NCI-H1105 (cell line): ENCODE measurements at places on chromosomes 7 and 10.

GRCh38 chr7:3010161-3010560 is 33.5 kb downstream of the CARD11 start:
- no peak for DNase-seq

DNA sequence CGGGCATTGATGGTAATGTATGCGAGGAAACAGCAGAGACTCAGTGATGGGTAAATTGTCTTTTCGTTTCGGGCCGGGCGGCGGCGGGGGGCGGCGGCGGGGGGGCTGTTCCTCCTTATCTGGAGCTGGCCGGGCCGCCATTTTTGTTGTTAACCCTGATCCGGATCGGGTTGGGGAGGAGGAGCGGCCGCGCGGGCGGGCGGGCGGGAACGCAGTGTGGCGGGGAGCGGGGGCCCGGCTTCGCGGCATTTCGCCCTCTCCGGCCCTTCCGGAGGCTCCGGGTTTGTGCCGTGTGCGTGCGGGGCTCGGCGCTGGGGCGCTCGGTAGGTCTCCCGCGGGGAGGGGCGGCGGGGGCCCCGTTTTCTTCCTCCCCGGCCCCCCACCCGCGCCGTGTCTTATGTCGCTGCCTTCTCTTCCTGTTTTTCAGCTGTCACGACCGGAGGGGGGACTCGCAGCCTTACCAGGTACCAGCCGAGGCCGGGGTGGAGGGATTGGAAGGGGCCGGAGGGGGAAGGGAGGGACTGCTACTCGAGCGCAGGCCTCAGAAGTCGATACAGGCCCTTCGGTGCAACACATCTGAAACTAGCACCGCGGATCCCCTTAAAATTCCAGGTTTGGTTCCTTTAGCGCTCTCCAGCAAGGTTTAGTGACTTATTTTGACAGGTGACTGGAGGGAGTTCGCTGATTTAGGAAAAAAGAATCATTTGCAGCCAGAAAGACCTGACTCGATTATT is 820 bp downstream of the WAC start:
- DNase-seq: no peak

DNA sequence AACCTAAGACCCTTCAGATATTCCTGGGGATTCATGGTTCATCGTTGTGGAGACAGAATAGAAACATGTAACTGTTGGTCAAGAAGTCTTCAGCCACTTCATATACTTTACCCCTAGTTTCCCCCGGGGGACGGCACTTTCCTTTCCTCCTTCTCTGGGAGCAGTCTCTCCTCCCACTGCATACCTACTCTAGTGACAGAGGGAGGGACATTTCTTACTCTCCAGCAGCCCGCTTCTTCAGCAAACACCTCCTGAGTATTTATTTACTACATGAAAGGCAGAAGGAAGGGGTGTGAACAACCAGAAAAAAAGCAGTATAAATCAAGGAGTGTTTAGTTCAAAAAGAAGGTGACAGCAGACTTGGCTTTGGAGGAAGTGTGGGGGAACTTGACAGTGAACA is 69.0 kb downstream of the LHFPL3 start:
- DNase-seq: no peak

DNA sequence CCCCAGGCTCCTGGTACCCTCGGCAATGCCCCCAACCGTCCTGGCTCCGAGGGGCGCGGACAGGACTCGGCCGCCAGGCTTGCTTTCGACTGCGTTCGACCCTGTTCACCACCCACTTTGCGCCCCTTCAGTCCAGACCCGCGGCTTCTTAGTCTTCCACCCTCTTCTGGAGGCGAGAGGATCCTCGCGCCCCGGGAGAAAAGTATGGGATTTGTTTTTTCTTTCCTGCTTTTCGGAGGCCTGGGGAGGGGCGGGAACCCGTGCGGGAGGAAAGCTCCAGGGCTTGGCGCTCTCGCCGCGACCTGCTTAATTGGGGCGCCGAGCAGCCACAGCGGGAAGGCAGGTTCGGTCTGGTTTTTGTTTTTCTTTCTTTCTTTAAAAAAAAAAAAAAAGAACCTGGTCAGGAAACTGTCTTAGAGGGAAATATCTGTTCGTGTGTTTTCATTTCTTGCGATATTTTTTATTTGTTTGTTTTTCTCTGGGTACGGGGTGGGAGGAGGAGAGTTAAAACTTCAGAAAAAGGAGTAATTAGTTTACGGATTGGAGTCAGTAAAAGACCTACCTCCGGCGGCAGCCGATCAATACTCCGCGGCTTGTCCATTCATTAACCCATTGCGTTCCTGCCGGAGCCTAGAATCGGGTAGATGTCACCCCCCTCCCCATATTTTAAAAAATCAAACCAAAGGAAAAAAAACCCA is 1.6 kb downstream of the EMX2 start:
- DNase-seq: no peak

DNA sequence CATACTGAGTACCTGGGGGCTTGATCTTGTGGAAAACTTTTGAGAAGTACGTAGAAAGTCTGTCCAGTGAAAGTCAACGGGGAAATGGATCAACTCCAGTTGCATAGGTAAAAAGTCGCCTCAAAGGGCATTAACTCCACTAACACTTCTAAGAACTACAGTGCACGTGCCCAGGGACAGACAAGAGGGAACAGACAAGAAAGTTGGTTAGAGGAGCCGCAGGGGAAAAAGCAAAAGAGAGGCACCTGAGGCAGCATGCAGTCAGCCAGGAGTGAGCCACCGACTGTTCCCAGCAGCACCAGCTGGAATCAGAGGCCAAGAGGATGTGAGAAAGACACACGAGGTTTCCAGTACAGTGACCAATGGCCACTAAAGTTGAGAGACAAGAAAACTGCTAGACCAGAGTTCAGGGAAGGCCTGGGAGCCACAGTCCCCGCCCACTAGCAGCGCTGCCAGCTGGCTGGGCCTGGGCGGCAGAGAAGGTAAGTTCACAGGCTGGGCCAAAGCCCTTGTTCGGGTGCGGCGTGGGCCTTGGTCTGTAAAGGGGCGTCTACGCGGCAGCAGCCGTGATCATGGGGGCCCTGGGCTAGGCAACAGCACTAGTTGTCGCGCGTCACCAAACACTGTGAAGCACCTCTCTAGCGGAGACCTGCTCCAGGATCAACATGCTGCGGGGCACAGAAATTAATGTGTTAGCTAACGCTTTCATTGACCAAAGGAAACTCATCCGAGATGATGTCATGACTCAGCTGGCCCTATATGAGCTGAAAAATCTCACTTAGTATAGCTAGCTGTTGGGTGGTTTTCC is 14.0 kb downstream of the ITGB1 start:
- DNase-seq: no peak

- DNase-seq: no peak
Observed at GRCh38 chr10:944034-944831, 12.7 kb upstream of the LARP4B start.

- no peak for DNase-seq
Observed at GRCh38 chr10:127346604-127347003, 150.2 kb upstream of the INSYN2A start.

GRCh38 chr10:116948530-116948870 is 56.5 kb downstream of the SHTN1 start:
- no peak for DNase-seq

DNA sequence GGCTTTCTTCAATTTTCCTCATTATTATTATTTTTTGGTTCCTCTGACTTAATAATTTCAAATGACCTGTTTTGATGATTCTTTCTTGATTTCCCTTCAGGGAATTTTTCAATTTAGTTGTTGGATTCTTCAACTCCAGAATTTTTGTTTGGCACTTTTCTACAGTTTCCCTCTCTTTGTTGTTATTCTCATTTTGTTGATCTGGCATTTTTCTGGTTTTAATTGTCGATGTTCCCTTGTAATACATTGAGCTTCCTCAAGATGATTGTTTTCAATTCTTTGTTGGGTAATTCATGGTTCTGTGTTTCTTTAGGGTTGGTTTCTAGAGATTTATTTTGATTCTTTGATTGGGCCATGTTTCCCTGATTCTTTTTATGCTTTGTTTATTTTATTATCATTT is 67.8 kb upstream of the DNAJC1 start:
- no peak for DNase-seq

GRCh38 chr7:52498366-52498765 is 537.1 kb upstream of the POM121L12 start:
- no peak for DNase-seq

DNA sequence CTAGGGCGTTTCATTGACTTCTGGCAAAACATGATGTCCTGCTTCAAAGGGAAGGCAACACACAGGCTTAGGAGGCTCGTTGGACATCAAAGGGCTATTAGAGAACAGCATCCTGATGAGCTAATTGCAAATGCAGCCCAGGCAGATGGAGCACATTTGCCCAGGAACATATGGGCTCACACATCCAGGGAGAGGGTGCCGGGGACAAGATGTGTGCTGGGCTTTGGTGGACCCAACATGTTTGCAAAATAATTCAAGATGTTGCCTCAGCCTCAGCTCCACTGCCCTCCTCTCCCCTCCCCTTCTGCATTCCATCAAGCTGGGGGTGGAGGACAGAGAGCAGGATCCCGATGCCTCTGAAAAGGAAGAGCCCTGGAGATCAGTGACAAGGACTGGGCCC is 217.1 kb upstream of the ZMIZ1 start:
- DNase-seq: no peak

DNA sequence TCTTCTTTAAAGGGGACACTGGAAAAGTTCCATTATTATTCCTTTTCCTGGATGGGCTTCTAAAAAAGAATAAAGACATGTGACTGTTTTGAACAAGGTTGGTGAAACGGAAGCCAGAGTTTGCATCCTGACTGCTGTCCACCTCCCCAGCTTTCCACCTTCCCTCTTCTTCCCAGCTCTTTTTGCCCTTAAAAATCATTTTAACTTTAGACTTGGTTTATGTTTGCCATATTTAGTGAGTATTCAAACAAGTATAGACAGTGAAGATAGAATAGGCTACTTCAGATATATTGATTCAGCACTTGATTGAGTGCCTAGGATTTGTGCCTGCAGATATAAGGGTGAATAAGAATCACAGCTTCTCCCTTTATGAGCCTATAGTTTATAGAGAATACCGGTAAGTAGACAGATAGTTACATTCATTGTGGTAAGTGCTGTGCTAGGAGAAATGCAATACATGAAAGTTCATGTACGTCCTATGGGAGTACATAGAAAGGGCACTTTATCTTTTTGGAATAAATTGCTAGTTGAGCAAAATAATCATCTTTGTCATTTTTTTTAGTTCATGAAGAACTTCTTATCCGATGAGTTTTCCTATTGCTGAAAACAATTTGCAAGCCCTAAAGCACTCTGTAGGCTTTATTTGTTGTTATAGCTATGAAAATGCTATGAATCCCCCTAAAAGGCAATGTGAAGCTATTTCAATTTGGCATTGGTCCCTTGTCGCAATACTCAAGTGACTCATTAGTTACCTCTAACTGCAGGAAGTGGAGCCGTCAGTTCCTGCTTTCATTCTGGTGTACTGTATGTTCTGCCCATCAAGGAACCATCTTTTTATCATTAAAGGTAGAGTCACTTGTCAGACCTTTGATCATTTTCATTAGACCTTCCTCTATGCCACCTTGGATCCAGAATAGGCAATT is 57.2 kb upstream of the STRIP2 start:
- no peak for DNase-seq

GRCh38 chr7:138024343-138024691 is 22.4 kb upstream of the CREB3L2 start:
- DNase-seq: no peak

- DNase-seq: no peak
Observed at GRCh38 chr10:119667562-119668328, 16.6 kb downstream of the BAG3 start.

DNA sequence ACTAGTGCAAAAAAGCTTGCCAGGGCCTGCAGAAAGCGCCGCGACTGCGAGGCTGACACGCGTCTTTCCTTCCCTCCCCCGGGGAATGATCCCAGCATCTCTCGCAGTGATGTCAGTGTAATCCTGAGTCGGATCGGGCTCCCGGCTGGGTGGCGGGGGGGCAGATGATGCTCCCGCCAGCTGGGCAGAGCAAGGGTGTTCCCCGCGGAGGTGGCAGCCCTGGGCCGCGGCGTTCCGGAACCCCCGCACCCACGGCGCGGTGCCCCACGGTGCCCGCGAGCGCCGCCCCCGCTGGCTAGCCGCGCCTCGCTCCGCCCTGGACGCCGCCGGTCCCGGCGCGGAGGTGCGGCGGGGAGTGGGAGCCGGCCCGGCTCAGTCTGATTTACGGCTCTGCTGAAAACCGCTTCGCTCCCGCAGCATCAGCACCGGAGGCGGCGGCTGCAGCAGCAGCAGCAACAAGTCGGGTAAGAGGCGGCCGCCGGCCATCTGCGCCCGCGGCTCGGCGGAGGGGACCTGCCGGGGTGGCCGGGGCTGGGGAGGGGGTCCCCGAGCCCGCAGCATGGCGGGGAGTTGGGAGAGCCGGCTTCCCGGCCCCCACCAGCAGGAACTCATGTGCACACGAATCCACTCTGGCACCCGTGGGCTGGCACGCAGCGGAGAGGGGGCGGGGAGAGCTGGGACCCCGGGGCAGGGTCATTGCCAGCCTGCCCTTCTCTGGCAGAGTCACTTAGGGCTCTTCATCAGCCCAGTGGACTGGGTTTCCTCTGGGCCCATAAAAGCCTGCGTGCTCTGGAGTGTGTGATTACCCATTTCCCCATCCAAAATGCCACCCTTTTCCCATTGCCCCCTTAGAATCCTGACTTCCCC is at the start of gene ZNF365:
TSS of gene ZNF365 (plus strand) at position 375 of the 867 bp plus-strand sequence. CDS start 1,825 bp downstream, outside the sequence.
- peak; percentile 37 for DNase-seq

- no peak for DNase-seq
Observed at GRCh38 chr7:158314394-158314793, 273.2 kb downstream of the PTPRN2 start.

GRCh38 chr10:133279326-133280226 is 2.9 kb upstream of the ADAM8 start:
- DNase-seq: no peak

GRCh38 chr7:130699686-130700085 is 13.3 kb upstream of the TSGA13 start:
- no peak for DNase-seq

DNA sequence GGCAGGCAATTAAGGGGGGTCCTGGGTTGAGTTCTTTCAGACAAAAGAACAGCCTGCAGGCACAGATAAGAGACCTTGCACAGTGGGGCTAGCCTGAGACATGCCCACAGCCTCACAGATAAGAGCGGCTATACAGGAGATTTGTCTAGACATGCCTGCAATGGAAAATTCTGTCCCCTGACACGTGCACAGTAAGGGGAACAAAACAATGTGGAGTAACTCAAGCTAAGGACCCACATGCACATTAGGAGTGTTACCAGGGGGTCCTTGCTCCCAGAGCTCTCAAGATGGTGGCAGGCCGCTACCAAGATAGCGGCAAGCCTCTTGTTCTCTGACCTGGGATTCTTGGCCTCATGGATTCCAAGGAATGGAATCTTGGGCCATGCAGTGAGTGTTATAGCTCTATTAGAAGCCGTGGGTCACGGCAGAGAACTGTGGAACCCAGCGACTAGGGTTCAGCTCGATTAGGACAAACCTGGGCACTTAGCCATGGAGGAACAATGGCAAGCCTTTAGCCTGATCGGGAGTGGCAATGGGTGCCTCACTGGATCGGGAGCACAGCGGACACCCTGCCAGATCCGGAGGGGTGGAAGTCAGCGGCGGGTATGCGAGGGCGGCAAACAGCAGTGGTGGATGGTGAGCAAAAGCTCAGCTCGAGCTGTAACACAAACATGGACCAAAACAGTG is 196.9 kb downstream of the CCSER2 start:
- DNase-seq: no peak

GRCh38 chr10:75553550-75553949 is 122.1 kb downstream of the LRMDA start:
- DNase-seq: no peak

GRCh38 chr10:25232204-25232603 is 57.4 kb downstream of the GPR158 start:
- no peak for DNase-seq
